ENCODE measurements at places on chromosomes 7 and 10. TPM values are rescaled to one million over a fixed set of nuclear protein-coding genes. Genes with fewer than 3 reads are reported as not detected.

Gene SEMA4G
- 1.2 TPM for total RNA-seq

Gene CYP3A4
- not detected for total RNA-seq

Gene DRGX
- total RNA-seq, result not detected

Gene HABP2
- not detected for total RNA-seq

Gene GRB10
- 32.7 TPM for total RNA-seq

Gene FEZF1
- total RNA-seq, result not detected

Gene KCTD7
- total RNA-seq, result 10.4 TPM

Gene TAC1
- total RNA-seq, result not detected

Gene HOXA5
- total RNA-seq, result 2.7 TPM

Gene SFTPA2
- total RNA-seq, result not detected

Gene UBE2D1
- 16.4 TPM for total RNA-seq

Gene C10orf95
- total RNA-seq, result not detected

Gene ANKRD1
- 56.1 TPM for total RNA-seq

Gene EVX1
- total RNA-seq, result not detected

Gene FBXO24
- total RNA-seq, result 0.30 TPM

Gene ACTL6B
- not detected for total RNA-seq

Gene ITGB8
- total RNA-seq, result 12.6 TPM

Gene ZFYVE27
- 34.0 TPM for total RNA-seq

Gene TRIM56
- 14.3 TPM for total RNA-seq

Gene RPP38
- total RNA-seq, result 11.4 TPM

Gene PTPN20
- total RNA-seq, result 0.59 TPM

Gene TWIST1
- 24.9 TPM for total RNA-seq

Gene GATA3
- not detected for total RNA-seq

Gene OGDHL
- total RNA-seq, result 0.14 TPM

Gene FRAT2
- 2.7 TPM for total RNA-seq

Gene CUBN
- total RNA-seq, result 4.8 TPM

Gene CFTR
- total RNA-seq, result not detected

Gene LIPA
- total RNA-seq, result 64.1 TPM

Gene TMEM213
- not detected for total RNA-seq

Gene TEX47
- total RNA-seq, result not detected

Gene CTAGE8
- total RNA-seq, result not detected

Gene NUTM2A
- 0.37 TPM for total RNA-seq

Gene SFTPD
- total RNA-seq, result not detected

Gene MYO1G
- total RNA-seq, result 0.05 TPM

Gene AQP1
- 19.5 TPM for total RNA-seq

Gene RBM20
- 0.18 TPM for total RNA-seq

Gene ASB10
- total RNA-seq, result not detected

Gene IDI2
- not detected for total RNA-seq

Gene AGMO
- under 0.01 TPM for total RNA-seq

Gene TMEM236
- total RNA-seq, result under 0.01 TPM

Gene PNLIP
- total RNA-seq, result not detected

Gene CPED1
- 12.8 TPM for total RNA-seq

Gene SYT15
- total RNA-seq, result 0.59 TPM

Gene LRWD1
- total RNA-seq, result 21.1 TPM

Gene ZNF853
- 5.3 TPM for total RNA-seq
